Stimulated activated CD8-positive, alpha-beta memory T cell treated with anti-CD3 and anti-CD28 coated beads, Interleukin-12 subunit alpha, Interleukin-12 subunit beta, amount 100 ng/mL, for 1 hour (primary cell): ENCODE measurements at places on chromosomes 1 and 21.

GRCh38 chr21:36767096-36767495 is 68.2 kb downstream of the SIM2 start:
- no peak for DNase-seq

DNA sequence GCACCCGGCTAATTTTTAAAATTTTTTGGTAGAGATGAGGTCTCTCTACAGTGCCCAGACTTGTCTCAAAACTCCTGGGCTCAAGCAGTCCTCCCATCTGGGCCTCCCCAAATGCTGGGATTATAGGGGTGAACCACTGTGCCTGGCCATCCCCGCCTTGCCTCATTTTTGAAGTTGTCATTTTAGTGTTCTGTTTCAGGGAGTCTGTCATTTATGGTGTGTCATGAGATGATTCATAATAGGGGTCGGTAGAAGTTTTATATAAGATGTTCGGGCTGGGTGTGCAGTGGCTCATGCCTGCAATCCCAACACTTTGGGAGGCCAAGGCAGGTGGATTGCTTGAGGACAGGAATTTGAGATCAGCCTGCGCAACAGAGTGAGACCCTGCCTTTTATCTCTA is 8.5 kb downstream of the PRCC start:
- DNase-seq = no peak

- DNase-seq = no peak
Observed at GRCh38 chr1:226882631-226883409, 12.4 kb downstream of the PSEN2 start.

DNA sequence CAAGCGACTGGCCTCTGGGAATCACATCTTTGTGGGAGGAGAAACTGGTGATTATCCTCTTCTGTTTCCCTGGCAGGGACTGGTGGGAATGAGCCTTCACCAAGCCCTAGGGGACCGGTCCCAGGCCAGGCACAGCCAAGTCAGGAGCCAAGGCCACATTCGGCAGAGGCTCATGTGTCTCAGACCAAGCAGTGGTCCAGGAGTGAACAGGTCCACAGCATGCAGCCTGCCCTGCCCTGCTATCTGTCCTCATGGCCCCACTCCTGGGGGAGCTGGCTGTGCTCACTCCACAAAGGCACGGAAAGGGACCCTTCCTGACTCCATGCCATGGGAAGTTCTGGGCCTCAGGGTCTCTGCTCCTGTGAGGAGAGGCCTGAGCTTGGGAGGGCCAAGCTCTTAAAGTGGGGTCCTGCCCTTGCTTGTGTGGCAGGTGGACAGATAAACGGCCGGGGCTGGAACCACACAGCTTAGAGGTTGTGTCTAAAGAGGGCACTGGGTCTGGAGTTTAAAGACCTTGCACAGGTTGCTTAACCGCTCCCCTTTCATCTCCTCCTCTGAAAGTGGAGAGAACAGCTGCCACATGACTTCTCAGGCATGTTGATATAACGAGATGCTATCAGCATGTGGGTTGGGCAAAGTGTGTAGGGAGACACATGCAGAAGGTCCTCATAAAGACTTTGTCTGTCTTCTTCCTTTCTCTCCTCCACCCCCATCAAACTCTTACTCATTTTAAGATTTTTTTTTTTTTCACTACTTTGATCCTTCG is 57.5 kb downstream of the CASQ2 start:
- no peak for DNase-seq

- DNase-seq = no peak
Observed at GRCh38 chr1:19453741-19454201, 31.6 kb downstream of the CAPZB start.

- DNase-seq = no peak
Observed at GRCh38 chr1:229938551-229938950, 128.5 kb upstream of the GALNT2 start.

DNA sequence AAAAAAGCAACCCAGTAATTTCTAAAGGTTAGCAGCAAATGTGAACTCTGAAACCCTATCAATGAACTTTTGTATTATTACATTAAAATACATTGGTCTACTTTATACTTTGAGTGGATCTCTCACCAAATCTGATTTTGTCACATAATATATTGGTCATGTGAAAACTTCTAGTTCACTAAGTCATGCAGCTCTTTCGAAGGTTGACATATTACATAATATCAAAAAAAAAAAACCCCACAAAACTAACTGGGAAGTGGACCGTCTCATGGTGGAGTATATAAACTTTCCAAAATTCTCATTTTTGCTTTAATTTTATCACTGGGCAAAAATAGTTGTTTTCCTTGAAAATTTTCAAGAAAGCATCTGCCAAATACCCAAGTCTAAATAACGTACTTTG is 50.4 kb downstream of the GATAD2B start:
- DNase-seq = no peak

DNA sequence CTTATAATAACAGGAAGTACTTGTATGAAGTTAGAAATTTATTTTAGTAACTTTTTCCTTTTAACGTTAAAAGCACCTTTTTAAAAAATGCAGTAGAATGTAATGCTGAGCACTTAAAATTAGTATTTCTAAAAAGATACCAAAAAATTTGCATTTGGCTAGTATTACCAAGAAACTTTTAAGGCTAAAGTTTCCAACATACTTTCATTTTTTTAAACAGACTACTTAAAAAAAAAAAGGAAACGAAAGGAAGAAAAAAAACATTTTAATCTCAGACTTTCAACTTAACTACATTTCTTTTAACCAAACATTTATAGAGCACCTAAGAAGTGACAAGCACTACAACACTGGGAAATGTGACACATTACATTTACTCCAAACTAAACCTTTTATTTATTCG is 2.8 kb downstream of the ARID4B start:
- no peak for DNase-seq

- no peak for DNase-seq
Observed at GRCh38 chr1:95407131-95407885, 173.3 kb downstream of the RWDD3 start.

GRCh38 chr1:47638240-47638639 is 200.4 kb downstream of the FOXD2 start:
- DNase-seq = no peak

GRCh38 chr1:83994111-83994510 is 4.8 kb downstream of the TTLL7 start:
- DNase-seq = no peak

- no peak for DNase-seq
Observed at GRCh38 chr1:202615501-202616354, 94.5 kb downstream of the SYT2 start.
